Astrocyte (in vitro differentiated cells and primary cell): ENCODE measurements at places on chromosomes 7 and 10. TPM values are rescaled to one million over a fixed set of nuclear protein-coding genes. Genes with fewer than 3 reads are reported as not detected.

- DNase-seq: peak; percentile 59
Observed at GRCh38 chr10:3873728-3874461, 88.9 kb upstream of the KLF6 start.

Gene LHPP
- total RNA-seq: 6.9 and 9.7 TPM in 2 replicates

GRCh38 chr10:95818668-95819067 is 62.7 kb downstream of the ENTPD1 start:
- DNase-seq: peak; percentile 90

Gene CTTNBP2
- total RNA-seq: 3.5 and 4.9 TPM in 2 replicates

DNA sequence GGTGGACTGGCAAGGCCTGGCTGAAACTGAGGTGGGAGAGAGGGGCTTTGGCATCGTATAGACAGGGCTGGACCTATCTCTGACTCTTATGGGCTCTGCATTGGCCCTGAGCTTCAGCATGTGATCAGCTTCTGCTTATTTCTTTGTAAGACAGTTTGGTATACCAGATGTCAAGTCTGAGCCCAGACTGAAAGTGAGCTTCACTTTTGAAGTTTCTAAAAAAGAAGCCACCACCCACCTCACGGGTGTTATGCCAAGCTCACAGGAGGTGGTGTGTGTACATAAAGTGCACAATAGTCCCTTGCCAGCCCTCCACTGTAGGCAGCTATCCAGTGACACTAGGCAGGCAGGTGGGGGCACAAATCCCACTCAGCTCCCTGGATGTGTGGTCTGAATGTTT is 68.7 kb upstream of the SEPHS1 start:
- no peak for DNase-seq

Gene MACC1
- total RNA-seq: 0.19 and 2.0 TPM in 2 replicates

GRCh38 chr7:155670521-155670920 is 26.1 kb downstream of the RBM33 start:
- DNase-seq: no peak

Gene CTAGE8
- 0.96 and 0.98 TPM in 2 replicates for total RNA-seq

Gene TFR2
- 0.26 and 0.50 TPM in 2 replicates for total RNA-seq

DNA sequence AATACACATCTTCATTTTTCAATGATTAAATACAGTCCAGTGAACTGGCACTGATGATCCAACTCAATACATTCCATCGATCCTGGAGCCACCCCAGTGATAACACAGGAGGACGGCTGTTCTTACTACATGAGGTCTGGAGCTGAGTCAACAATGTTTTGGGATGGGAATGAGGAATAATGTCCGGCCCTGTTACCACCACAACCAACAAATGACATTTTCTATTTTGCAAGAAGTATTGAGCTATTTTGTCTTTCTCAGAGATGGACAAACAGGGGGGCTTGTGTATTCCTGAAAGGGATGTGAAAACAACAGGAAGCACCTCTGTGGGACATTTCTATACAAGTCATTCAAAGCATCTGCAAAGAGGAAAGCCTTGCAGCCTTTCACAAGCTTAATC is 249.2 kb downstream of the PARD3 start:
- DNase-seq: peak; percentile 83

Gene NRAP
- total RNA-seq: not detected in 2 replicates

- DNase-seq: no peak
Observed at GRCh38 chr10:80195046-80195574, 10.2 kb downstream of the ANXA11 start.

DNA sequence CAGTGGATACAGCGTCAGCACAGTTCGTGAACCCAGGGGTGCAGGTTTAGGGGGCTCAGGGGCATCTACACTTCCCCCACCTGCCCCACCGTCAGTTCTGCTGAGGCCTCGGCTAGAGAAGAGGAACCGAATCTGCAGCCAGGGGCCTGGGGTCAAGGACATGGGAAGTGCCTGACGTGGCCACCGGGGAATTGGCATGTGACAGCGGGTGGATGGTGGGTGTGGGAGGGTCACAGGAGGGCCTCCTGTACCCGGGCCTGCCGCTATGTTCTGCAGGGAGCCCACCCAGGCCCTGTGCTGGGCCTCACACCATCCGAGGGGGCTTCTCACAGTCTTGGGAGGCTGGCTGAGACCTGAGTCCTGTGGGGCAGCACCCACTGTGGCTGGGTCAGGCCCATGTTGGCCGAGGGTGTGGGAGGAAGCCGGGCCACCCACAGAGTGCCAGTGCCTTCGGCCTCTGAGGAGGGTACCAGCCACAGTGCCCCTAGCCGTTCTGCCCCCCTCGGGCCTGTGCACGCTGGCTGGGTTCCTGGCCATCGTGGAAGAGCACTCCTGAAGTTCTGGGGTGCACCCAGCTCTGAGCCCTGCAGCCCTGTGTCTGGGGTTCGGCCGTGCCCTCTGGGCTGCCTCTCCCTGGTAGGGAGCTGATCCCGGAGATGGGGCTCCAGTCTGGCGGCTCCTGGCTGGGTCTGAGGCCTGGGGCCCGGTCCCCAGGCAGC is 5.9 kb downstream of the TTYH3 start:
- DNase-seq: no peak

- DNase-seq: peak; percentile 48
Observed at GRCh38 chr10:75978213-75978612, 546.8 kb downstream of the LRMDA start.

GRCh38 chr7:120064565-120064964 is 208.4 kb upstream of the KCND2 start:
- peak; percentile 50 for DNase-seq

DNA sequence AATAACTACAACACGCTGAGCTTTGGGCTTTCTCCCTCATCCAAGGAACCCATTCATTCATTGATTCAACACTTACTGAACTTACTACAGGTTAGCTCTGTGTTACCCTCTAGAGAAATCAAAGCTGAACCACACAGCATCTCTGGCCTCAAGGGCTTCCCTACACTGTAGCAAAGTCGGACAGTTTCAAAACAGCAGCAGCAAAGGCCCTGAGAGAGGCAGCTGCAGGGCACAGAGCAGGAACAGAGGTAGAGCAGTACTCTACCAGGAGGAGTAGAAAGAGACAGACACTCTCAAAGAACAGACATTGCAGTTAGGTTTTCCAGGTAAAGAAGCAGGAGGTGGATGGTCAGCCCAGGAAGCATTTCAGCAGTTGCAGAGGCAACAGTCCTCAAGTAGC is 16.1 kb downstream of the DOCK4 start:
- DNase-seq: no peak

DNA sequence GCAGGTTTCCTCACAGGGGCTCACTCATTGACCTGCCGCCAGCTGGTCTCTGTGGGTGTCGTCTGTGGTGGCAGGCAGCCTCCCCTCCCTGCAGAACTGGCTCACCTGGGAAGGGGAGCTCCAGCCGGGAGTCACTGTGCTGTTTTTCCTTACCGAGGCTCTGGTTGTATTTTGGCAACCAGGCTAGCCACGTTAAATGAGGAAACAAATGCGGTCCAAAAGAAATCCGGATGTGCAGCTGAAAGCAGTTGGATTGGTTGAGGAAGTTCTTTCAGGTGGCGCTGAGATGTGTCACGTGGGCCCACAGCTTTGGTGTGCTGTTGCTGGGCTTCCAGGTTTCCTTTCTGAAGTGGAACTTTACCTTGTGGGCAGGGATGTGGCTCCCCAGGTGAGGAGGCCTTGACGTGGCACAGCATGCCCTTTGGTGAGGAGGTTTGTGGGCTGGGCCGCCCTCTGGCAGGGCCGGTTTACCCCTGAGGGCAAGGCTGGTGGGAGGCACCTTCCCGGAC is 14.2 kb downstream of the MTURN start:
- DNase-seq: no peak

DNA sequence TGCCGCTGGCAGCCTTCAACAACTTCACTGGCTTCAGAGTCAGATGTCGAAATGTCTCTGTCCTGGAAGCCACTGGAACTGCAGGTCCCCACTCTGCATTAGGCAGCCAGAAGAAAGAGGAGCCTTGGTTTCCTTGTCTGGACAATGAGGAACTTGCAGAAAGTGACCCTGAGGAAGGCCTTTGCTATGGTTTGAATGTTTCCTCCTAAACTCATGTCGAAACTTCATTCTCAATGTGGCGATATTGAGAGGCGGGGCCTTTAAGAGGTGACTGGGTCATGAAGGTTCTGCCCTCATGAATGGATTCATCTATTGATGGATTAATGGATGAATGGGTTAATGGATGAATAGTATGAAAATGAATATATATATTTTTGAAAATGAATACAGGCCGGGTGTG is 61.6 kb upstream of the GPR26 start:
- no peak for DNase-seq

- DNase-seq: no peak
Observed at GRCh38 chr7:142856565-142857245, 1.8 kb downstream of the EPHB6 start.

Gene BICC1
- 23.0 and 37.5 TPM in 2 replicates for total RNA-seq

DNA sequence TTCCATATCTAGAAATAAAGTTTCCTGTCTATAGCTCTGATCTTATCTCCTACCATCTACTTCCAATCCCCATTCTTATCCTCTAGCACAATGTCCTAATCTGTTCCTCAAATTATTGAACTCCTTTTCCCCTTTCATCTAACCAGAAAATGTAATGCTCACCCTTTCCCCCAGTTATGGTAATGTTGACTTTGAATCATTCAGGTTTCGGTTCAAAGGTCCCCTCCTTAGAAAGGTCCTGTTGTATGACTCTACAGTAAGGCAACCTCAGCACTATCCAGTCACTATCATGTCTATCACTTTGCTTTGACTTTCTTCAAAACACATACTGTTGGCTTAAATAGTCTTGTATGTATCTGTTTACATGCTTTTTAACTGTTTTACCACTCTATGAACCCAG is 264.2 kb upstream of the PCDH15 start:
- DNase-seq: no peak

- no peak for DNase-seq
Observed at GRCh38 chr10:120420421-120420820, 36.6 kb upstream of the PLPP4 start.

DNA sequence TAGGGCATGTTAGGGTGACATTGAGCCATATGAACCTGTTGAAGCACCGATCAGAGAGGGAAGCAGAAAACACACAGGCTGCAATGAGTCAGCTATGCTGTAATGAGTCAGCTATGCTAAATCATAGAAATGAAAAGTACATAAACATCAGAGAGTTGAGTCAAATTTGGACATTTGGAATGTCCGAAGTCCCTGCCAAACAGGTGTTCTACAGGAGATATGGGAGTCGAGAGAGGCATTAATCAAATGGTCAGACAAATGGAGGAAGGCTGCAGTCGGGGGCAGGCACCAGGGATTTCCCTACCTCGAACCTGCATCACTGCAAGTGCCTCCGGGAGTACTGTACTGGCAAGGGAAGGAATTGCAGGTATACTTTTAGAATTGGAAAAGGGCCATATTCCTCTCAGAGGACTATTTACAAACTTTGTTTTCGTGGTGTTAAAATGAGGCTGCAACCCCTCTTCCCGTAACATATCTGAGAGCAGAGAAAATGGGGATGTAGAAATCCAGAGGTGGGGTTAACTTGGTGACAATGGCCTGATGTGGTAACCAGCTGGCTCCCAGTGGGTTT is 8.8 kb upstream of the ZC3HAV1 start:
- peak; percentile 73 for DNase-seq

- DNase-seq: no peak
Observed at GRCh38 chr10:83248106-83248631, 891.1 kb upstream of the GHITM start.

DNA sequence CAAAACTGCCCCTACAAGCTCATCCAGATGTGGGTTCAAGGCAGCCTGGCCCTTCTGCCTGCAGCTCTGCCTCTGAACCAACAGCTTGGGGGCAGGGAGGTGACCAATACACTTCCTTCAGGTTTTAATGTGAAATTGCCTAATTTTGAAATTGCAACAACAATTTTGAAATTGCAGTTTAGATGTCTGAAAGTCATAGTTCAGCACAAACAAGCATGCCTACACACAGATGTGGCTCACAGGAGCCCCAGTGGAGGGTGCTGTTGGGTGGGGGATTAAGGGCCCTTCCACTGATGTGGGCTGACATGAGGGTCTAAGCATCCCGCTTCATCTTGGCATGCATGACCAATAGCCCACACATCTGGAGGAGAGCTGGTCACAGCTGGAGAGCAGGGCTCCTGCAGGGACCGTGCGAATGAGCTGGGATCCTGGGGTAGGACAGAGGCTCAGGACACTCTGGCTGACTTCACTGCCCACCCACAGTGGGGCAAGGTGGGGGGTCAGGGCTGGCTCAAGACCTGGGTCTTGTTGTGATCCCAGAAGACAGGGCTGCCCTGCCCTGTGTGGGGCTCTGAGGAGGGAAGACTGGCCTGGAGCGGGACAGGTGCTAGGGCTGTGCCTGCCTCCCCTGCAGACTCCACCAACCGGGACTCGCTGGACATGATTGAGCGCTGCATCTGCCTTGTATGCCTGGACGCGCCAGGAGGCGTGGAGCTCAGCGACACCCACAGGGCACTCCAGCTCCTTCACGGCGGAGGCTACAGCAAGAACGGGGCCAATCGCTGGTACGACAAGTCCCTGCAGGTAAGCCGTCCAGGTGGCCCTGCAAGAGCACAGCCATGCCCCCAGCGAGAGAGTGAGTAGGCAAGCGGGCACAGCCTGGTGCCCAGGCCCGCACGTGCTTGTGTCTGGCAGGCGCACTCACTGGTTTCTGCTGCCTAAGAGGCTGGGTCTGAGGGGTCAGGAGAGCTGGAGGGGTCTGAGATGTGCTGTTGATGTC is 32.3 kb downstream of the CHAT start:
- no peak for DNase-seq

DNA sequence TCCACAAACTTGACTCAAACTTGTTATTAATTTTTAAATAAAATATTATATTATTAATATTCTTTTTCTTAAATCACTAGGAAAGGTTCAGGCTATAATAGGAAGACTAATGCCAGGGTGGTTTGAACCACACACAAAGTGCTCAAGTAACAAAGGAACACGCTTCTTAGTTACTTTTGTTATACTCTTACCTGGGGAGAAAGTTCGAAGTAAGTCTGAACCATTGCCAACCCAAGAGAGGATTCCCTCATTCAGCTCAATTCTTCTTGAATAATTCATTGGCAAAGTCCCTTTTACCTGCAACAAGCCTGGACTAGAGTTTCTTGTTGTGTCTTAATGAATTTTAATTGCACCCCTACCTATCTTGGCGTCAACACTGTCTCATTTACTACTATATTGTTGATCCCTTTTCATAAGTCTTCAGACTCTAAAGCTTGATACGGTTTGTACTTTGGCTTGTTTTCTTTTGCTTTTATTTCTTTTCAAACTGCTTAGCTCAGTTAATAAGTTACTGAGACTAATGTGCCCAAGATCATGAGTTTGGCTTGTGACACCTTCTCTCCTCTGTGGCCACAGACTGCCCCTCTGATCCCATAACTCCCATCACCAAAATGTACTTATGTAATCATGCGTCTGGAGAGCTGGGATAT is 10.2 kb upstream of the C10orf67 start:
- DNase-seq: no peak

DNA sequence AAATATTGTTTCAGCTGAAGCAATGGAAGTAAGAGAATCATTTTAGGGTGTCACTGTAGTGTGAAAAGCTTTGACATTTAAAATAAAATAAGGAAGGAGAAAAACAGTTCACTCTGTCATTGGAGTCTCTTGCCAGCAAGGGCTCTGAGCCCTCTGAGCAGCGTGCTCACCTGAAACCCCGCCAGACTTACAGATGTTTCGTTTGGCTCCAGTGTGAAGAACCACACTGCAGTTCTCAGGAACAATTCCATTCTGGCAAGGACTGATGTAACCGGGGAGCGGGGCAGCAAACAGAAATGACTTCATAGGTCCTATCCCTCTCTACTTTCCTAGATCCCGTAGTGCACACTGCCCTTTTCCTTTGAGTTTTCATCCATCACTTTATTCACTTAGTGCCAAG is 164.3 kb downstream of the CELF2 start:
- DNase-seq: peak; percentile 14
